ENCODE measurements at places on chromosomes 6 and 20. TPM values are rescaled to one million over a fixed set of nuclear protein-coding genes. Genes with fewer than 3 reads are reported as not detected.

- no peak for DNase-seq
Measured at GRCh38 chr6:36913082-36913481, 27.3 kb downstream of the C6orf89 start.

GRCh38 chr20:14997791-14998190 lies 660.4 kb upstream of the FLRT3 start:
- DNase-seq, result peak; percentile 87

DNA sequence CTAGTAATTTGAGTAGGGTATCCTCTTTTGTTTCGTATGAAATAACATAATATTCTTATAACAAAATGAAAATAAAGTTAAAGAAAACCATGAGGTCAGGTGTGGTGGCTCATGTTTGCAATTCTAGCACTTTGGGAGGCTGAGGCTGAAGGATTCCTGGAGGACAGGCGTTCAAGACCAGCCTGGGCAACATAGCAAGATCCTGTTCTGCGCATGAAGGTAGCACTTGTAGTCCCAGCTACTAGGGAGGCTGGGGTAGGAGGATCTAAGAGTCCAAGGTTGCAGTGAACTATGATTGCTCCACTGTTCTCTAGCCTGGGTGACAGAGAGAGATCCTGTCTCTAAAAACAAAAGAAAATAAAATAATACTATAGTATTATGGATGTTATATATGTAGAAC lies 145.6 kb downstream of the PDSS2 start:
- no peak for DNase-seq

DNA sequence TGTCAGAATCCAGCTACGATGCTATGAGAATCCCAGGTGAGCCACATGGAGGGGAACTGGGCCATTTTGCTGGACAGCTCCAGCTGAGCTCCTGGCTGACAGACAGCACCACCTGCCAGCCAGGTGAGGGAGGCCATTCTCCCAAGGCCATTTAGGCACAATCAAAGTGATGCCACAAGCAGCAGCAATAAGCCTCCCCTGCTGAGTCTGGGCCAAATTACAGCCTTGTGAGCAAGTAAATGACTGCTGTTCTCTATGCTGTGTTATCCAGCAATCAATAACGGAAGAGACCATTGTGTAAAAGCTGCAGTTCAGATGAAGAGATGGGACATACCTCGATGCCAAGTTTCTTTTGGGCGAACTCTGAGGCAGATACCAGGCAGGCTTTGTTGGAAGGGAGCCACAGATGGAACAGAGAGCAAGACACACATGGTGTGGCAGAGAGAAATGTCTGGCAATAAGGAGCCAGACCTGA lies 14.0 kb upstream of the SCGN start:
- peak; percentile 21 for DNase-seq

DNA sequence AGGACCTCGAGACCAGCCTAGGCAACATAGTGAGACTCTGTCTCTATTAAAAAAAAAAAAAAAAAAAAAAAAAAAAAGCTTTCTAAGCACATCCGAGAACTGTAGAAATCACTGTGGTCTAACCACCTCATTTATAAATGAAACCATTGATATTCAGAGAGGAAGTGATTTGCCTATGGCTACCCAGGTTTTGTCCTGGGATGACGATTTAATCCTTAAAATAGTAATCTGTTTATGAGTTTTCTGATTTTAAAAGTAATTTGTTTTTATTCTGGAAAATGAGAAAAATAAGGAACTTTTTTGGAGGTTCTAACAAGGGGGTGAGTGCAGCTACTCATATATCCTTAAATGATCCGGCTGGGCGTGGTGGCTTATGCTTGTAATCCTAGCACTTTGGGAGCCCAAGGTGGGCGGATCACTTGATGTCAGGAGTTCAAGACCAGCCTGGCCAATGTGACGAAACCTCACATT lies 6.5 kb upstream of the BTN3A2 start:
- no peak for DNase-seq

GRCh38 chr20:49595811-49596561 lies 28.0 kb upstream of the PTGIS start:
- DNase-seq, result no peak

- DNase-seq, result peak; percentile 61
Measured at GRCh38 chr6:77466055-77466450, 2.8 kb upstream of the HTR1B start.

GRCh38 chr6:156897907-156898531 lies 120.8 kb downstream of the ARID1B start:
- DNase-seq, result no peak

- DNase-seq, result no peak
Measured at GRCh38 chr20:5212907-5213487, 86.2 kb downstream of the CDS2 start.

DNA sequence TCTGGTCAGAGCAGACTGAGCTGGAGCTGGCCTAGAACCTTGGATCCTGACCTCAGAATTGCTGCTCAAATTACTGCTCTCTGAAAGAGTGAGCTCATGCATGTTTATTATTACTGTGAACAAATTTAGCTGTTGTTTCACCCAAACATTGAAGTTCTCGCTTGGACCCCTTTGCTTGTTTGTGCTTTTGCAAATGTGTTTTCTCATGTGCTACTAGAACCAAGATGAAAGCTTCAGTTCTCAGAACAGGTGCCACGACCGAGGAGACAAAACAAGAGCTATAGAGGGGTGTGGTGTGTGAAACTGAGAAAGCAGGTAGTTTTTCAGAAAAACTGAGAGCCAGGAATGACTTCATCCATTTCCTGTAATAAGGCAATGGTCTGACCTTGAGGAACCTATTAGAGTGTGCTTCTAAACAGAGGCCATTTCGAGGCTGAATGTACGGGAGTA lies 50.0 kb upstream of the ESR1 start:
- no peak for DNase-seq

- peak; percentile 78 for DNase-seq
Measured at GRCh38 chr6:142944124-142945048, 590 bp downstream of the HIVEP2 start.

- no peak for DNase-seq
Measured at GRCh38 chr20:48754292-48754691, 73.5 kb downstream of the PREX1 start.

GRCh38 chr6:118377711-118378414 lies 170.2 kb upstream of the PLN start:
- no peak for DNase-seq

GRCh38 chr6:35185302-35185681 lies 28.5 kb upstream of the SCUBE3 start:
- no peak for DNase-seq

PNLDC1 gene
- total RNA-seq, result not detected

CDK19 gene
- total RNA-seq, result 8.7 TPM

NOTCH4 gene
- total RNA-seq, result 0.45 TPM

PRICKLE4 gene
- total RNA-seq, result 1.5 TPM

BFSP1 gene
- 3.2 TPM for total RNA-seq
